ENCODE measurements at places on chromosomes 2 and 18. TPM values are rescaled to one million over a fixed set of nuclear protein-coding genes. Genes with fewer than 3 reads are reported as not detected.

The SP9 gene
- not detected for total RNA-seq

- H3K36me3 ChIP-seq = no peaks in the 10 kb centered on the region
- H3K27ac ChIP-seq = no peak overlapping the region
- H3K4me1 ChIP-seq = no peaks in the 10 kb centered on the region
- DNase-seq = no peak
- H3K27me3 ChIP-seq = peaks cover 13% of the 10 kb centered on the region
These were observed 507.6 kb downstream of the SUCLG1 start for GRCh38 chr2:83951378-83951947.

The PDCD1 gene
- 10.4 TPM for total RNA-seq

DNA sequence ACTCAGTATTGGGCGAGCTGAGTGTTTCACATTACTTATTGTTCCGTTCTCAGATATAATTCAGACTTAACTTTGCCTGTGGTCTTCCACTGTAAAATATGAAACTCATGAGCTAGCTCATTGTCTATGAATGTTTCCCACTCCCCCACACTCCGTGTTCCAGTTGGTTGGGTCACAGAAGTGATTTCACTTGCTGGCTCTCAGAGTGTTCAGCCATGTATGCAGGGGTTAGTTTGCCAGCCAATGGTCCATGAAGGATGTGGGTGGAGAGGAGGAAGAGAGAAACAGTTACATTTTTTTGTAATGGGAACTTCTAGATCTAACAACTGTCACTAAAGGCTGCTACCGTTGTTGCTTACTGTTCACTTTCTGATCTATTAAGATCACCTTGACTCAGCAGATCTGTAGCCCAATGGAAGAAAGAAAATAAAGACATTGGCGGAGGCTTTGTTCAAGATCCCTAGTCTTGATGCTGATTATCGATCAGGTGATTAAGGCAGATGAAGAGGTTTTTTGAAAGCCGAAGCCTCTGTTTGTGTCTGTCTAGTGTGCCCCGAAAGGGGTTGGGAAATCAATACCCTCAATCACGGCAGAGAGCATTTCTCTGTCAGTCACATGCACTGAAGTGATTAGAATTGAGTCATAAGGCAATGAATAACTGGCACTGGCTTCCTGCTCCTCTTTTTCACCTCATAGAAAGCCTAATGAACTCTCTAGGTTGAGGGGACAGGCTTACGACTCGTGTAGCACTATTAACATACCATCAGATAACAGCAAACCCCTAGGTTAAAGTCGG, 279.7 kb upstream of the FIGN start:
- H3K4me1 ChIP-seq = no peaks in the 10 kb centered on the region
- DNase-seq = no peak
- H3K27ac ChIP-seq = no peak overlapping the region
- H3K36me3 ChIP-seq = no peaks in the 10 kb centered on the region
- no peaks in the 10 kb centered on the region for H3K27me3 ChIP-seq

GRCh38 chr2:37500031-37500430, 155.6 kb downstream of the QPCT start:
- no peak overlapping the region for H3K4me3 ChIP-seq
- no peak for DNase-seq
- no peaks in the 10 kb centered on the region for H3K4me1 ChIP-seq
- no peaks in the 10 kb centered on the region for H3K27me3 ChIP-seq
- no peak overlapping the region for H3K27ac ChIP-seq

- H3K36me3 ChIP-seq = peaks cover 2% of the 10 kb centered on the region
- DNase-seq = no peak
- no peaks in the 10 kb centered on the region for H3K27me3 ChIP-seq
- H3K4me1 ChIP-seq = no peaks in the 10 kb centered on the region
These were observed 32.2 kb downstream of the GPR39 start for GRCh38 chr2:132448771-132449170.

The CCL20 gene
- 24.3 TPM for total RNA-seq

GRCh38 chr18:37489011-37489410, 76.6 kb downstream of the CELF4 start:
- H3K27me3 ChIP-seq = peaks cover 61% of the 10 kb centered on the region
- peaks cover 6% of the 10 kb centered on the region for H3K4me1 ChIP-seq
- H3K4me3 ChIP-seq = no peak overlapping the region
- no peak for DNase-seq
- H3K36me3 ChIP-seq = peaks cover 7% of the 10 kb centered on the region
- H3K27ac ChIP-seq = no peak overlapping the region

- no peak overlapping the region for H3K4me3 ChIP-seq
- peaks cover 1% of the 10 kb centered on the region for H3K4me1 ChIP-seq
- no peak overlapping the region for H3K27ac ChIP-seq
- DNase-seq = no peak
- H3K27me3 ChIP-seq = no peaks in the 10 kb centered on the region
These were observed 209.3 kb downstream of the EIPR1 start for GRCh38 chr2:3168230-3168891.

DNA sequence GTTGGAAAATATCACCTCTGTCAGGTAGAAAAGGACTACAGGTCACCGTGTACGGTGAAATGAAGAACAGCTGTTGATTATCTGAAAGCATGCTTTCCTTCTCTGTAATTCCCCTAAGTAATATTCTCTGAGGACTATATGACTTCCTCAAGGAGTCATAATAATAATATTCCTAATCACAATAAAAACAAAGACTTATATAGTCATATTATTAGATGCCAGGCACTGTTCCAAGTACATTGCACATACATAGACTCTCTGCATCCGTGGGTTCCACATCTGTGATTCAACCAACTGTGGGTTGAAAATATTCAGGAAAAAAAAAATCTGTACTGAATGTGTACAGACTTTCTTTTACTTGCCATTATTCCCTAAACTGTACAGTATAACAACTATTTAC, 512.4 kb upstream of the ID2 start:
- H3K27ac ChIP-seq = no peak overlapping the region
- H3K36me3 ChIP-seq = peaks cover 5% of the 10 kb centered on the region
- no peaks in the 10 kb centered on the region for H3K27me3 ChIP-seq

DNA sequence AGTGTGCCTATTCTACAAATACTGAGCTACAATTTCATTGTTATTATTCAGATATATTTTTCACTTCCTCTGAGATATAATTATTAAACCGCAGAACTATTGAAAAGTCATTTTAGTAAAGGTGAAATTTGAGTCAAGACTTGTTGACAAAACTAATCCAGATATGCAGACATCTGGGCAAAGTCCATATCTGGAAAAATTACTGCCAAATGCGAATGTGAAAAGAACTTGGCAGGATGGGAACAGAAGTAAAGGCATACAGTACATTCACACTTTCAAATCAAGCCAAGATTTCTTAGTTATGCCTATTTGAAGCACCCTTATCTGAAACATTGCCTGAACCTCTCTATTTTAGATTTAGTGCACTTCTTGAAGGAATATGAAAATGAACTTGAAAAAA, 923.6 kb downstream of the CCDC85A start:
- no peaks in the 10 kb centered on the region for H3K36me3 ChIP-seq
- no peak overlapping the region for H3K27ac ChIP-seq
- DNase-seq = no peak
- no peak overlapping the region for H3K4me3 ChIP-seq
- H3K27me3 ChIP-seq = no peaks in the 10 kb centered on the region

- DNase-seq = no peak
- no peaks in the 10 kb centered on the region for H3K4me1 ChIP-seq
- no peaks in the 10 kb centered on the region for H3K27me3 ChIP-seq
- no peak overlapping the region for H3K27ac ChIP-seq
- H3K36me3 ChIP-seq = no peaks in the 10 kb centered on the region
These were observed 555.9 kb upstream of the VRK2 start for GRCh38 chr2:57490741-57491140.

All from T-helper 17 cell (primary cell).